Fibroblast of the aortic adventitia (primary cell): ENCODE measurements at places on chromosomes 7 and 10.

- no peak for DNase-seq
Observed at GRCh38 chr10:86374664-86375063, 8.1 kb upstream of the GRID1 start.

GRCh38 chr10:124222318-124222987, 129.1 kb upstream of the CHST15 start:
- DNase-seq, result no peak

GRCh38 chr7:4003503-4003902, 678.6 kb upstream of the FOXK1 start:
- no peak for DNase-seq

- DNase-seq, result no peak
Observed at GRCh38 chr10:11286261-11286852, 268.7 kb downstream of the CELF2 start.

GRCh38 chr7:2965301-2965700, 78.4 kb downstream of the CARD11 start:
- DNase-seq, result no peak

- no peak for DNase-seq
Observed at GRCh38 chr10:49752584-49752983, 9.5 kb downstream of the OGDHL start.

DNA sequence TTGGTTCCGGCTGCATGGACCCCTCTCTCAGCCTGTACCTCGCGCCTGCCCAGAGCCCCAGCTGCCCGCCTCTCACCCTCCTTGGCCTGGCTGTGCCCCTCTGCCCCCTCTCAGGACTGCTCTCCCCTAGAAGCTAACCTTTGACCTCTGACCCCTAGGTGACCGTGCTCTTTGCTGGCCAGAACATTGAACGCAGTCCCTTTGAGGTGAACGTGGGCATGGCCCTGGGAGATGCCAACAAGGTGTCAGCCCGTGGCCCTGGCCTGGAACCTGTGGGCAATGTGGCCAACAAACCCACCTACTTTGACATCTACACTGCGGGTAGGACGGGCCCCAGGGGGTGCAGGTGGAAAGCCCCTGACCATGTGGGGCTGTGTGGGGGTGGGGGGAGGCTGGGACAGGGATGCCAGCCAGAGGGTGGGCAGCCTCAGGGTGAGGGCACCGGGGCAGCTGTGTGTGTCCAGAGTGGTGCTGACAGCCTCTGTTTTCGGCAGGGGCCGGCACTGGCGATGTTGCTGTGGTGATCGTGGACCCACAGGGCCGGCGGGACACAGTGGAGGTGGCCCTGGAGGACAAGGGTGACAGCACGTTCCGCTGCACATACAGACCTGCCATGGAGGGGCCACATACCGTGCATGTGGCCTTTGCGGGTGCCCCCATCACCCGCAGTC, 8.0 kb downstream of the FLNC start:
- no peak for DNase-seq

DNA sequence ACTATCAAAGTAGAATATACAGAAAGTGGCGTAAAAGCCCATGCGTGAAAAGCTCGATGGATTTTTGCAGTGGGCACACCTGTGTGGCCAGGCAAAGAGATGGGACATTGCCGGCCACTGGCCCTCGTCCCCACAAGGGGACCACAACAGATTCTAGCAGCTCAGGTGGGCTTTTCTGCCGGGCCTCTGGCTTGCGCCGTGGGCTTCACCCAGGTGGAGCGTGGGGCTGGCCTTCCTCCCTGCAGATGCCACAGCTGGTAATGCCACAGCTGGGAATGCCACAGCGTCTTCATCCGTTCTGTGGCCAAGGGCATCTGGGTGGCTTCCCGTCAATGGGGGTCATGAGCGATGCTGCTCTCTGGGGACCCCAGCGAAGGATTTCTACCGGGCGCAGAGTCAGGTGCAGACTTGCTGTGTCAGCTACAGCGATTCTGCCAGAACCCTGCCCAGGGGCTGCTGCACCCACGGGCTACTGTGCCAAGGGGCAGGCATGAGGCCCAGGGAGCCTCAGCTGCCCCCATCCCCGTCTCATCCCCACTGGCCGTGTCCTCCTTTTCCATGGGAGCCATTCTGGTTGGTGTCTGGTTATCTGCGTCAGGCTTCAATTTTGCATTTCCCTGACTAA, 52.5 kb upstream of the NKX6-2 start:
- no peak for DNase-seq

DNA sequence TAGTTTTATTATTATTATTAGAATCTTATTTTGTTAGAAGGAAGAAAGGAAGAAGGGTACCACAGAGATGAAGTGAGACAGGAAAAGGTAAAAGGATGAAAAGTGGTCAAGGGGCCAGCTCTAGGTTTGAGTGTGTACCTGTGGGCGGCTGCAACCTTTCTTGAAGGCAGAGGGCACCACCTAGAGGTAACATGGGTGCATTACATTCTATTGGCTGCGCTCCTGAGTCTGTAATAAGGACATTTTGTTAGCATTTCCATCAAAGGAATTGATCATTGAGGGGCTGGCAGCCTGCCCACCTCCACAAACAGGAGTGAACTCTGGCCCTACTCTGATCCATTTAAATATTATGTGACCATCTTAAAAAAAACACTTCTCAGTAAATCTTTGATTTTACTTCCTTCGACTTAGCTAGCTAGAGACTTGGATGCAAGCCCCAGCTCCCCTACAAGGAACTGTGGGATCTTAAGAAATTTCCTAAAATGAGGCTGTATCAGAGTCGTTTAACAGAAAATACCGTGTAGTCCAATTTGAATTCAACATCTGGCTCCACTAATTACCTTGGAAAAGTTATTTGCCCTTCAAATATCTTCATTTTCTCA, 610.4 kb downstream of the IPMK start:
- DNase-seq, result peak; percentile 60

- no peak for DNase-seq
Observed at GRCh38 chr10:79303631-79304478, 43.4 kb upstream of the PPIF start.

- no peak for DNase-seq
Observed at GRCh38 chr10:29880856-29881255, 178.5 kb downstream of the JCAD start.

- DNase-seq, result no peak
Observed at GRCh38 chr7:100433592-100434296, 2.6 kb downstream of the PPP1R35 start.

DNA sequence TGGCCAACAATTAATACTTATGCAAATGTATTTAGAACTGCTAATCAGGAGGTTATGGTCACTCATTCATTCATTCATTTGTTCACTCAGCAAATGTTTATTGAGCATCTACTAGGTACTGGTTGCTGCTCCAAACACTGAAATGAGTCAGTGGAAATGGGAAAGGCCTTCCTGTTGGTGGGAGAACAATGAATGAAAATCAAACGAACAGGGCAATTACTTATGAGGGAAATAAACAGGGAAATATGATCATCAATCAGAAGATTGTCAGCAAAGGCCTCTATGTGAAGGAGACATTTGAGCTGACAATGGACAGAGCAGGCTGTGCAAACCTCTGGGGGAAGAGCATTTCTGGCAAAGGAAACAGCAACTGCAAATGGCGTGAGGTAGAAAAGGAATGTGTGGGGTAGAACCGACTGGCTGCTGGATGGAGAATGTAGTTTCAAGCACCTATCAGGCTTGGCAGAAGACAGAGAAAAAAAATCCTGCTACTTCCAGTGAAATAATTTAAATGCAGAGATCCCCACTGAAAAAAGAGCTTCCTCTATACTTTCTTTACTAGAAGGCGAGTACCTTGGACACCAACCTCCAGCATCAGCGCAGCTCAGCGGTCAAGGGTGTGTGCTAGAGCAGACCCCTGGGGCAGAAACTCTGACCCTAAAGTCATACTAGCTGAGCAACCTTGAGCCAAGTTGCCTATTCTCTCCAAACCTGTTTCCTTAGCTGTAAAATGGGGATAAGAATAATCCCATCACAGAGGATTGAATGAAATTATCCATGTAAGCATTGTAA, 108.8 kb upstream of the EEPD1 start:
- no peak for DNase-seq

- DNase-seq, result no peak
Observed at GRCh38 chr7:31074403-31075085, 22.4 kb downstream of the ADCYAP1R1 start.

DNA sequence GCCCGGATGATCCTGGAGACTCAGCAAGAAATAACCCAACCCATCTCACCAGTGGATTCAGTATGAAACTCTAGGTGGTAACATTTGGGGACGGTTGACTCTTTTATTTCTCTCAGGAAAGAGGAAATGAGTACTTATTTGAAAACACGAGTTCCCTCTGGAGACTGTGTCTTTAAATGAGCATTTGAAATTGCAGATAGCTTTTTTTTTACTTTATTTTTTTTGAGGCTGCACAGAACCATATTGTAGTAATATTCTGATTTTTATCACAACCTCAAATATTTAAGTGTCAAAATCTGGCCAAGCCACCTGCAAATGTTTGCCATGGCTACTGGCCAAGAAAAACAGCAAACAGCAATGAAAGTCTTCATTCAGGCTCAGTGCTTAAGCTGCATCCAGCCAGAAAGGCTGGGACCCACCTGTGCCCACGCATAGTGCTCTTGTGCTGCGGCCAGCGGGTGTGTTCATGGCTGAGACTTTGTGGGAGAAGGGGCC, 160.8 kb downstream of the CREB5 start:
- DNase-seq, result peak; percentile 62

DNA sequence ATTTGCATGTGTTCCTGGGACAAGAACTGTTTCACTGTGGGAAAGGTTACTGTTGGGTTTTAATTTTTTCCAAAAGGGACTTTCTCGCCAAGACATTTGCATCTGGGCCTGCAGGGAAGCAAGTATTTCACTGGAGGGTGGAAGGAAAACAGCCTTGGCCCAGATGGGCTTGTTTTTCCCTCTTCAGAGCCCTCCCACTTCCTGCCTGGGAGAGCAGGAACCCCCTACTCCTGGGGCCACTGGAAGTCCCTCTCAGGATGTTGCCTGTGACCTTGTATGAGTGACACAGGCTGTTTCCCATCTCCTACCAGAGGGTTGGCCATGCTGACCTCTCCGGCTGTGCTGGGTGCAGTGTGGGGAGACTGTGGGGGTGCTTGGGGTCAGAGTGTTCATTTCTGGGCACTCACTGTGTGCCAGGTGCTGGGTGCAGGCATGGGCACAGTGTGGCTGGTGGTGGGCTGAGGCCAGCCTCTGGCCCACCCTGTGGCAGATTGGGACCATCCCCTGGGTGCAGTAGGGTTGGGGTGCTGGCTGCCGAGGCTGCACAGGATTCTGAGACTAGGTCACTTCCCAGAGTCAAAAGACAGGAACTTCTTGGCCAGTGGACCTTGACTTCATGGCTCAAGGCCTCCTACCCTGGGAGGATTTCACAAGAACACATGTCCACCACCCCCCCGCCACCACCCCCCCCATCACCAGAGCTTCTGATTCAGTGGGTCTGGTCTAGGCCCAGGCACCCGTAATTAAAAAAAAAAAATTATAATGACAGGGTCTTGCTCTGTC, 10.2 kb downstream of the TSPAN15 start:
- DNase-seq, result no peak

- no peak for DNase-seq
Observed at GRCh38 chr10:72918352-72918751, 24.8 kb downstream of the OIT3 start.

DNA sequence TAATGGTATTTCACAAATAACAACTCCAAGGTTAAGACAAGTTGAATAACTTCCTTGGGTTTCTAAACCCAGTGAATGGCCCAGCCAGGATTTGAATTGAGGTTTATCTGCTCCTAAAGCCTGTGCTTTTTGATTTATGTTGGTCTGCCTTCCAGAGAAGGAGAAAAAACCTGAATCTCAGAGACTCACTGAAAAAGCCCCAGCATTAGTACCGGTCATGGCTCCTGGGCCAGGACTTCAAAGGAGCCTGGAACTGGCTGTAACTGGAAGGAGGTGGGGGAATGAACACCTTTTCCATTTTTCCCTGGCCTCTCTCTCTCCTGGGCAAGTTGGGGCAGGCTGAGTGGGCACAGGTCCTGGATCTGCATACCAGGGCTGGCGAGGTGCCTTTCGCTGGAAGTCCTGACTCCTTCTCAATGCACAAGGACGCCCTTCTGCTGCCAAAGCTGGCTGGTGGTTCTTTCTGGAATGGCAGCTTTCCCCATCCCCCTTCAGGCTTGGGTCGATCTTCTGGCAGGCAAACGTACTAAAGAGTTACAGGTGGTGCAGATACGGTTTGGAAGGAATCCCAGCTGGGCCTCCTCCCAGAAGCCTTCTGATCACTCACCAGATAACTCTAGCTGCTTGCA, 268.2 kb downstream of the PTEN start:
- peak; percentile 83 for DNase-seq

- peak; percentile 91 for DNase-seq
Observed at GRCh38 chr10:77004917-77005564, 632.6 kb downstream of the KCNMA1 start.

GRCh38 chr7:146115548-146115850, 1.1 kb upstream of the CNTNAP2 start:
- DNase-seq, result no peak

DNA sequence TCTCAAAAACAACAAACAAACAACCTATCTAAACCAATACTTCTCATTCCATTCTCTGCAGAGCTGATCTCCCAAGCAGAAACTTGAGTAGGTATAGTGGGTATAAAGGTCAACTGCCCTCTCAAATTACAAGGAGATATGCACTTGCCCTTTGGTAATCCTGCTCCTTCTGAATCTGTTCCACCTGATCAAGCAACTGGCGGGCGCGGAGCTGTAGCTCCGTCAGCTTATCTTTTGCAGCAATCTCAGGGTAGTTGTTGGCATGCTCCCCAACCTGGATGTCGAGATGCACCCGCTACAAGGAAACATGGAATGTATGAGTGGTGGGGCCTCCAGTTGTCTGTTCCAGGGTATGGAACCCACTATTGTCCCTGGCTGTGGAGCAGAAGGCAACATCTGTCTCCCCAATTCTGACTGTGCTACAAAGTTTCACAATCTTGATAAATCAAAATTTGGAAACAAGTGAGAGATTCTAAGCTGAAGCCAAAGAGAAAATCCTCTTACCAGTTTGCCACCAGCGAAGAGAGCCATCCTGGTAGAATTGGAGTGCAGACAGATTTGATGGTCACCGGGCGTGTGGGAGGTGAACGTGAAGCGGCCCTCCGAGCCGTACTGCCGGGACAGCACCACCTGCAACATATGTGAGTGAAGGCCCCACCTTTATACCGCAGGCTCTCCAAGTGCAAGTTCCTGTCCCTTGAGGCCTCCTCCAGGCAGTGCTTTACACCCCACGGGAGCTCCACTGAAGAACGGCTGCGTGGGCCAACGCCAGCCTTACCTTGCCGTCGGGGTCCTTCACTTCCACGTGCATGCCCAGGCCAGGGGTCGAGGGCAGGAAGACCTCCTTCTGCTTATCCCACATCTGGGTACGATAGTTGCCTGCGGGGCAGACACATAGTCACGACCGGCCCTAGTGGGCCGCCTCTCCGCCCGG, 819 bp downstream of the TMED4 start:
- no peak for DNase-seq

GRCh38 chr7:71661671-71662224, 529.8 kb downstream of the GALNT17 start:
- DNase-seq, result no peak
